ENCODE measurements at places on chromosomes 7 and 10.

GRCh38 chr10:93110472-93111146 is 36.9 kb downstream of the CYP26A1 start:
- no peak for DNase-seq

- no peak for DNase-seq
Measured at GRCh38 chr10:71582019-71582418, 137.6 kb downstream of the C10orf105 start.

DNA sequence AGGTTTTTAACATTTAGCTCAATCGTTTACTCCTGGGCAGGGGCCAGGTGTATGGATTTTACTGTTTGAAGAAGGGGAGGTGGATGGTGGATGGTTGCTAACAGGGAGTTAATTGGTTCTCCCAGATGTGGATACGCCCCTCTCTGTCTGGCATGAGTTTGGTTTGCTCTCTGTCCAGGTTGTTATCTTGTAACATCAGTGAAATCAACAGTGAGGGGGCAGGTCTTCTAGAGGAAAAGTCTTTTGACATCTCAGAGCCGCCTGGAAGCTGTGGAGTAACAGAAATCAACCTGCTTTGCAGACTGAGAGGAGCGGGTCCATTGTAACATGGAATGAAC is 243.4 kb downstream of the MGMT start:
- no peak for DNase-seq

- no peak for DNase-seq
Measured at GRCh38 chr10:78700413-78700812, 368.4 kb upstream of the ZMIZ1 start.

- no peak for DNase-seq
Measured at GRCh38 chr7:26182706-26183105, 17.8 kb downstream of the HNRNPA2B1 start.

- DNase-seq = no peak
Measured at GRCh38 chr10:89114846-89115625, 92.1 kb downstream of the CH25H start.

GRCh38 chr7:141181812-141182211 is 107.9 kb downstream of the TMEM178B start:
- no peak for DNase-seq

DNA sequence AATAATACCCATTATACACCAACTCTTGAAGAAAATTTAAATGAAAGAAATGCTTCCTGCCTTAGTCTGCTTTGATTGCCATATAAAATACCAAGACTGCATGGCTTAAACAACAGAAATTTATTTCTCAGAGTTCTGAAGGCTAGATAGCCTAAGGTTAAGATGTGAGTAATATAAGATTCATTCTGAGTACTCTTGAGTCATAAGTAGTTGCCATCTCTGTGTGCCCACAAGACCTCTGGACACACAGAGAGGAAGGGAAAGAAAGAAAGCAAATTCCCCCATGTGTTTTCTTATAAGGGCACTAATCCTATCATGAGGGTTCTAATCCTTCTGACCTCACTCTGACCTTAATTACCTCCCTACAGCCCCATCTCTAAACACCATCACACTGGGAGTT is 201.2 kb downstream of the PTN start:
- DNase-seq = no peak

GRCh38 chr10:36606234-36606839 is 519.1 kb upstream of the ANKRD30A start:
- no peak for DNase-seq

DNA sequence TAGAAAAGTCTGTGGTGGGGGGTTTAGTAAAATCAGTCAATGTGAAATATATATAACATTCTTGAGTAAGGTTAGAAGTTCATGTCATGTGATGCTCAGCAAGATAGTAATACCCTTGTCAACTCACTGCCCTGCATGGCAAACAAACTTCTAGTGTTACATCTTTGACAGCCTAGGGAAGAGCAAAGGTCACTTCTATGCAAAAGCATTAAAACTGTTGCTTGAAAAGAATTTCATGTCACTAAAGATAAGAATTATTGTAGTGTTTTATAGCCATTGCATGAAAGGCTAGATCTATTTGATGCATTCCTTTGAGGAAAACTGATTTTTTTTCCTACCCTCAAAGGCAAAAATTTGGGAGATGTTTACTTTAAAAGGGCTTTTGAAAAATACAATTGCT is 176.0 kb downstream of the SKAP2 start:
- no peak for DNase-seq

DNA sequence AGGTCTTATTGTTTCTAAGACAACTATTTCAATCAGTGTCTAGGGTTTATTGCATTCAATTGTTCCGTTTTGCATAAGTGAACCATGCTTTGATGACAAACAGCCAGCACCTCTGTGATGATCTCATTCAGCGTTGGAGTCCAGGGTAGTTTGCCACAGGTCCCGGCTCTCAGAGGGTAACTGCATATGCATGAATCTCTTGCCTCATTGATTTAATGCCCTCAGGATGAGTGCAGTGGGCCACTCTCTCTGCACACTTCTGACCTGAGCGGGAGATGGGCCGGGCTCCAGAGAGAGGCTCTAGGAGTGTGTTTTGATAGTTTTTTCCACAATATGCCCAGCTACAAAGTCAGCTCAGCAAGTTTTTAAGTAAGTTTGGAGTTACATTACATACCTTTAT is 83.9 kb downstream of the HECW1 start:
- DNase-seq = no peak

GRCh38 chr7:78967046-78967445 is 486.4 kb downstream of the MAGI2 start:
- no peak for DNase-seq

GRCh38 chr7:153370092-153370491 is 610.5 kb downstream of the ACTR3B start:
- DNase-seq = no peak

GRCh38 chr7:98214811-98215321 is 3.6 kb downstream of the BHLHA15 start:
- DNase-seq = no peak

Measured in NCI-H774 (cell line).